ENCODE measurements at places on chromosomes 6 and 20. TPM values are rescaled to one million over a fixed set of nuclear protein-coding genes. Genes with fewer than 3 reads are reported as not detected.

DNA sequence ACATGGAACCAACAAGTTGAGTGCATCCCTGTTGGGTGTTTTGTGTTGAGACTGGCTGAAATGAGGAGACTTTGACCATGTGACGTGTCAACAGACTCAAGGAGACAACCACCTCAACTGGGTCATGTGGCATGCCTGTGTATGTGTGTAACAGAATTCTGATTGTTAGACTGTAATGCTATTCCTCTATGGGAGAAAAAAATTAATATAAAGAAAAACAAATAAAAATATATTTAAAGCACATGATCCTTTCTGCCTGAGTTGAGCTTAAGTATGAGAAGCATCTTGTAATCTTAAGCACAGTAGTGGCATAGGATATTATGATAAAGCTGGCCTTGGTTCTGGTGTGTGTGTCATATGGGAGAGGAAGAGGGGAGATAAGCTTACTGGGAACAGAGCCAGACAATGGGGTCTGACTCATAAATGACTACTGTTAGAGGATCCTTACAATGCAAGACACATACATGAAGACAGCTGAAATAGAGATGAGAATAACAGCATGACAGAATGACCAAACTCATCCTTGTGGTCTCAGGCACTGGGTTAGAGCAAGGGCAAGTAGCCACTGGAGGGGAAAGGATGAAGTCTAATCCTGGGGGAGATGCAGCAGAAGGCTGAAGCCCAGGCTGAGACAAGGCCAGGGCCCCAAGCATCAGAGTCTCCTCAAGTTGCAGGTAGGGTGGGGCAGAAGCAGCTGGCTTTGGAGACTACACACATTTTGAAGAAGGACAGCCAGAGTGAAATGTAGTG is 9.2 kb downstream of the TP53INP2 start:
- DNase-seq = no peak

DNA sequence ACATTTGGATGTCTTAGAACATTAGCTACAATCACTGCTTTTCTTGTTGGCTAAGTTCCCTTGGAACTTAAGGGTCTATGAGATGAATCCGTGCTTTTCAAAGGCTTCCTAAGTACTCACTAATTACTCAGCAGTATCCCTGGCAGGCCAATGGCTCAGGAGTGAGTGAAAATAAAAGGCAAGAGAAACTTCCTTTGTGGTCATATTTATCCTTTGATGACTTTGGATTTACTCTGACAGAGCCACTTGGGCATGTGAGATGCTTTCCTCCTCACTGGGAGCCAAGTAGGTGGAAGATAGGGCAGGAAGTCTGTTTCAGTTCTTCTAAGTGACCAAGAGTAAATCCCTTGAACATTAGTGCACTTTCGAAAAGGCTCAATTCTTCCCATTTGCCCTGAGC is 224.3 kb upstream of the FOXA2 start:
- DNase-seq = no peak

- no peak for DNase-seq
Observed at GRCh38 chr20:24991897-24992486, 559 bp downstream of the APMAP start.

DNA sequence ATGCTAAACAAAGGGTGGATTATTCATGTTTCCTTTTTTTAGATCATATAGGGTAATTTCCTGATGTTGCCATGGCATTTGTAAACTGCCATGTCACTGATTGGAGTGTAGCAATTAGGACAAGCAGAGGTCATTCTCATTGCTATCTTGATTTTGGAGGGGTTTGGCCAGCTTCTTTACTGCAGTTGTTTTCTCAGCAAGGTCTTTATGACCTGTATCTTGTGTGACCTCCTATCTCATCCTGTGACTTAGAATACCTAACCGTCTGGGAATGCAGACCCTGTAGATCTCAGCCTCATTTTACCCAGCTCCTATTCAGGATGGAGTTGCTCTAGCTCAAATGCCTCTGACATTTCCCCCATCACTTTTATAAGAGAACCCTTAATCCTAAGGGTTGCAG is 53.6 kb downstream of the CDS2 start:
- no peak for DNase-seq

GRCh38 chr6:134937426-134937825 is 12.5 kb downstream of the ALDH8A1 start:
- DNase-seq = no peak

DNA sequence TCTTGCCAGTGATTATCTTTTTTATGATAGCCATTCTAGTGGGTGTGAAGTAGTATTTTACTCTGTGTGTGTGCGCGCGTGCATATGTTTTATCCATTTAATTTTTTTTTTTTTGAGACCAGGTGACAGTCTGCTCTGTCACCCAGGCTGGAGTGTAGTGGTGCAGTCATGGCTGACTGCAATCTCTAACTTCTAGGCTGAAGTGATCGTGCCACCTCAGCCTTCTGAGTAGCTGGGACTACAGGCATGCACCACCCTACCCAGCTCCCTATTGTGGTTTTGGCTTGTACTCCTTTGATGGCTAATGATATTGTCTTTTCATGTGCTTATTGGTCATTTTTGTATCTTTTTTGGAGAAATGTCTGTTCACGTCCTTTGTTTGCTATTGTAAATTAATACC is 33.3 kb downstream of the ITCH start:
- no peak for DNase-seq

GHRH gene
- not detected for total RNA-seq

BTNL2 gene
- total RNA-seq = not detected

CLPSL1 gene
- total RNA-seq = not detected

KIF6 gene
- not detected for total RNA-seq
